ENCODE measurements at places on chromosomes 6 and 20. TPM values are rescaled to one million over a fixed set of nuclear protein-coding genes. Genes with fewer than 3 reads are reported as not detected.

The GNAS-AS1 gene
- 3.5 TPM for total RNA-seq

The TRAPPC3L gene
- 0.39 TPM for total RNA-seq

The HUS1B gene
- 8.9 TPM for total RNA-seq

The FERMT1 gene
- total RNA-seq, result 5.7 TPM

Data from testis (tissue), 5 donors.